ENCODE measurements at places on chromosomes 3 and 15. TPM values are rescaled to one million over a fixed set of nuclear protein-coding genes. Genes with fewer than 3 reads are reported as not detected.

The SCN10A gene
- not detected for polyA plus RNA-seq

The VPS8 gene
- polyA plus RNA-seq = 41.9 TPM

DNA sequence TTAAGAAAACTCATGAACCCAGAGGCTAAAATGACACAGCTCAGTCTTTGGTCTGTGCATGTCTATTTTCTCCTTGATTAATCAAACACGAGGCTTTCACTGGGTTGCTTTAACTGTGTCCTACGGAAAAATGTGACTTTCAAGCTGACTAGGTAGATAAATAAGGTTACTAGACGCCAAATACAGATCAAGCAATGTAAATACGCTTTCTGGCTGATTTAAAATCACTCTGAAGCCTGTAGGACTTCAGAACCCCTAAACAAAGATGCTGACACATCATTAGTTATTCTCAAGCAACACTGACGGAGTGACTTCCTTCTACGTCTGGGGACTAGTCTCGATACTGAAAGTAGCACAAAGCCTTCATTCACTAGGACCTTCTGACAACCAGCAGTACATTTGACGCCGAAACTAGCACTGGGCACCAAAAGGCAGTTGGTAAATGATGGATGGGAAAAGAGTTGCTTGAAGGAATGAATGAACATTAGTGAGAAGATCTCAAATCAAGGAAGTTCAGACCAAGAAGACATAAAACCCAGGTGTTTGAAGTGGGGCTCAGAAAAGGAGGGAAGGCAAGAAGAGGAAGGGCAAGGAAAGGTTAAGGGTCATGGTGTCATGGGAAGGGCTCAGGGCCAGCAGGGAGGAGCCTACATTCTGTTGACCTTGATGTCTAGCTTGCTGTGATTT is 67.1 kb upstream of the CDV3 start:
- DNase-seq = no peak

- no peak for DNase-seq
Measured at GRCh38 chr15:63638839-63639238, 41.7 kb downstream of the FBXL22 start.

- DNase-seq = no peak
Measured at GRCh38 chr3:43391621-43392020, 105.3 kb downstream of the SNRK start.

DNA sequence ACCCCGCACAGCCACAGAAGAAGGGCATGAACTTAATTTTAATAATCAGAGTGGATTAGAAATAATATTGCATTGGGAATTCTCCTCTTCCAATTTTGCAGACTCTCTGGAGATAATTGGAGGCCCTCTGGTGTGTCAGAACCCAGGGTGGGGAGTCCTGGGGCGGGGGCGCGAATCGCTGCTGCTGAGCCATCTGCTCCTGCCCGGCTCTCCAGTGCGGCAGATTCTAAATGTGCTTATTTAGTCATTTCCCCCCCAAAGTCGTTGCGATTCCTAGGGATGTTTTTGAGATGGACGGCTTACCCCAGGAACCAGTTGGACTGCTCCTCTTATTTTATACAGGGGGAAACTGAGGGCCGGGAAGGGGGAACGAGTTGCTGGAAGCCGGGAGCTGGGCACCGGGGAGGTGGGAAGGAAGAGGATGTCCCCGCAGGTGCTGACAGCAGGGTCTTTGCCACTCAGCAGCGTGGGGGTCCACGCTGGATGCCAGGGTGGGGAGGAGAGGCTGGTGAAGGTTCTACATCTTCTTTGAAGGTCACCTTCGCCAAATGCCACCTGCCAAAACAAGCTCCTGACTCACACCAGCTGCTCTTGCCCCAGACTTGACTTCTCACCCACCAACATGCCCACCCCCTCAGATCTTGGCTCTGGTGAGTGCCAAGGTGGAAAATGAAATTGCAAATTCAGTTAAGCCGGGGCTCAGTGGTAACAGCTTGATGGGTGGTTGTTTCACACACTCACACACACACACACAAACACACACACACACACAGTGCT is 91.3 kb upstream of the PRR23E start:
- DNase-seq = no peak

- no peak for DNase-seq
Measured at GRCh38 chr15:93037820-93038705, 50.9 kb downstream of the RGMA start.

Data from right renal pelvis (tissue), 4 donors.